Activated T-cell treated with anti-CD3 and anti-CD28 coated beads for 24 hours (primary cell): ENCODE measurements at places on chromosomes 1 and 21.

GRCh38 chr1:196466166-196466565, 142.1 kb downstream of the KCNT2 start:
- DNase-seq = no peak

GRCh38 chr1:53557830-53558738, 98.9 kb downstream of the DMRTB1 start:
- no peak for DNase-seq

DNA sequence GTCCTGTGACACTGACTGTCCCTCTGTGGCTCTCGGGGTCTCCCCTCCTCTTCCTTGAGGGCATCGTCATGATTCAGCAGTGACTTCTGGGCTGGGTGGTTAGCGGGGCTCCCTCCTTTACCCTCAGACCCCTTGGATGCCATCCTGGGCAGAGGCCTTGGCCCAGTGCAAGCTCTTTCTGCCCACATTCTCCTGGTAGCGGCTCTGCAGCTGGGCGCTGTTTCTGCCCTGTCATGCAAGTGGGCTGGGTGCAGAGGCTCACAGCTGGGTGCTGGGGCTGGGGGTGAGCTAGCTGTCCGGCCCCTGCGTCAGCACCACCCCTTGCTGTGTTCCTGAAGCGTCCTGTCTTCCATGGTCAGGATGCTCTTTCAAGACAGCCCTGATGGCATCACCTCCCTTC, 158.5 kb downstream of the PCBP3 start:
- no peak for DNase-seq

- DNase-seq = no peak
These were observed 425.0 kb downstream of the SMYD3 start for GRCh38 chr1:246081856-246082668.

- no peak for DNase-seq
These were observed 9.9 kb upstream of the TRABD2B start for GRCh38 chr1:48007047-48007446.

DNA sequence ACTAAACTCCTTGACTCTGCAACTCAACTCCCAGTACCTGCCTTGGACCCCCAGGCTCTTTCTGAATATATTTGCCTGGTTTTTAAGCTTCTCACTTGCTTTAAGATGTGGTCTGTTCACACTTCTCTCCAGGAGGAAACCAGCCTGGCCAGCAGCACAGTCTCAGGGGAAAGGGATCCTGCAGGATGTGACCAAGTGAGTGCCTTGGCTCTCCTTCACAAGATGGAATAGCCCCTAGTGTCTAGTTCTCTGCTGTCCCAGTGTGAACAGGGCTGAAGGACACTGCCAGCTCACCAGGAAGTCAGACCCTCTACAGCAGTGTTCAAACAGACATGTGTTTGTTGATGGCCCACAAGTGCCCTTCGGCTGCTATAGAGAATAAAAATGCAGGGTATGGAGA, 32.9 kb downstream of the CD244 start:
- no peak for DNase-seq

GRCh38 chr1:114010433-114011184, 31.3 kb downstream of the OLFML3 start:
- DNase-seq = no peak
